ENCODE measurements at places on chromosomes 2 and 18.

- no peak for DNase-seq
Measured at GRCh38 chr18:59054496-59055287, 85.0 kb upstream of the SEC11C start.

DNA sequence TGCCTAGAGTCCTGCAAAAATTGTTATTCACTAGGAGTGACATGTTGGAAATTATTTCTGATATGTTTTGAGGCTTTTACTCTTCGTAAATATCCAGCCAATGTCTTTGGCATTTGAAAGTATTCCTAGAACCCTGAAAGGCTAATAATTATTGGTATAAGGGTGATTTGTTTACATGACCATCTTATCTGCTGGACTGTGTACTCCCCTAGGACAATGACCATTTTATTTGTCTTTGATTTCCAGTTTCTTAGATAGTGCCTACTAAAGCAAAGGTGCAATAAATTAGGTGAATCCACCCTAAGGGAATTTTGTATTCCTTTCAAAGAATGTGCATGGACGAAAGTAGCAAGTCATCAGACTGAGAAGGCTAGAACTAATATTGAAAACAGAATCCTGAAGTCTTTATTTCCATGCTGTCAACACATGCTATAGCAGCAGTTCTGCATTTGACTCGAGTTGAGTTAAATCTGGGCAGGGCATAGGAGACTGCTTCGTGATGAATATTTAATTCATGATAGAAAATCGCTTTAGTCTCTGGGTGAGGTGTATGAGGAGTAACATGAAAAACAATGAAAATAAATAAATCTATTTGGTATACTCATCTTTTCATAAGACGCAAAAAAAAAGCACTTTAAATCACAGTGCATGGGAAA, 235.7 kb downstream of the GPD2 start:
- no peak for DNase-seq

DNA sequence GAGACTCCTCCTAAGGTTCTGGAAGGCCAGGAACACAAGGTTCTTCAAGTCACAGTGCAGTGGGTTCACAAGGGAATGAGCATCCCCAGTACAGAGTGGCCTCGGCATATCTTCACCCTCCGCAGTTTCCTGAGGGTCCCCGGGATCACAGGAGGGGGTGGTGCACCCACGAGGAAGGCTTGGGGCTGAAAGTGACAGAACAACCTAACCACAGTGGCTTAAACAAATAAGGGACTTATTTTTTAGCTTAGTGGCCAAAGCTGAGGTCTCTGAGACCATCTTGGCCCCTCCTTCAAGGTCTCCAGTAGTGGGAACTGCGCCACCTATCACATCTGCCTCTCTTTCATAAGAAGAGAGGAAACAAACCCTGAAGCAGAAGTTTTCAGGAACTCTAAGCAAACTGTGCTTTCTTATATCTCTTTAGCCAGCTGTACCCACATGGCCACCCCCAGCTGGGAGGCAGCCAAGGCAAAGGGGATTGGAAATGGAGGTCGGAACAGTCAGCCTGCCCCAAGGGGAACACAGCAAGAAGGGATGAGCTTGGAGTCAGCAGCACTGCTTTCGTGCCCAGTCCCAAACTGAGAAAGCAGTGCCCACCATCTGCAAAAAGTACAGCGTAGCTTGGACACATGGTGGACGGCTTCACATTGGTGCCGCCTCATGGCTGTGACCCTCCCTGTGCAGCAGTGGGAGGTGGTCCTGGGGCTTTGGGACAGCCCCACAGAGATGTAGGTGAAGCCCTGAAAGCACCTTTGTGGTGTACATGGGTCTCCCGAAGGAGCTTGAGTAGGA, 260.0 kb upstream of the ID2 start:
- no peak for DNase-seq

- DNase-seq: no peak
Measured at GRCh38 chr2:96520231-96520630, 15.1 kb upstream of the NEURL3 start.

- DNase-seq: no peak
Measured at GRCh38 chr2:219954331-219954730, 326.9 kb downstream of the SLC4A3 start.

All from left kidney (tissue), 8 donors.